ENCODE measurements at places on chromosomes 13 and 19.
A peak's percentile ranks its signal among the peaks of the same experiment; 100 is the strongest.

- no peak for DNase-seq
Observed at GRCh38 chr13:96294930-96295881, 205.3 kb downstream of the HS6ST3 start.

DNA sequence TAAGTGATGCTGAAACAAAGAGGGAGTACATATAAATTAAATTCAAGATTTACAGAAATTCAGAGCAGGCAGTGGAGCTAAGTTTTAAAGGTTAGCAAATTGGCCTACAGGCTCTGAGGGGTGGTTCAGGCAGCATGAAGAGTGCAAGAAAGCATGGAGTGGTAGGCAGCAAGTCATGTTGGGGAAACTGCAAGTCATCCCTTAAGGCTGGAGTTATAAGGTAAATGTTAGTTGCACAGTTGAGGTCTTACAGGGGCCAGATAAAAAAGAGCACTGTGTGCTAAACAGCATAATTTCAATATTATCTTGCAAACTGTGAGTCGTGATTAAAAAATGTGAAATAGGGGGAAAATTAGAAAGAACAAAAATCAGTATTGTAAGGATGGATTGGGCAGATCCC is 106.2 kb downstream of the VWA8 start:
- no peak for DNase-seq

DNA sequence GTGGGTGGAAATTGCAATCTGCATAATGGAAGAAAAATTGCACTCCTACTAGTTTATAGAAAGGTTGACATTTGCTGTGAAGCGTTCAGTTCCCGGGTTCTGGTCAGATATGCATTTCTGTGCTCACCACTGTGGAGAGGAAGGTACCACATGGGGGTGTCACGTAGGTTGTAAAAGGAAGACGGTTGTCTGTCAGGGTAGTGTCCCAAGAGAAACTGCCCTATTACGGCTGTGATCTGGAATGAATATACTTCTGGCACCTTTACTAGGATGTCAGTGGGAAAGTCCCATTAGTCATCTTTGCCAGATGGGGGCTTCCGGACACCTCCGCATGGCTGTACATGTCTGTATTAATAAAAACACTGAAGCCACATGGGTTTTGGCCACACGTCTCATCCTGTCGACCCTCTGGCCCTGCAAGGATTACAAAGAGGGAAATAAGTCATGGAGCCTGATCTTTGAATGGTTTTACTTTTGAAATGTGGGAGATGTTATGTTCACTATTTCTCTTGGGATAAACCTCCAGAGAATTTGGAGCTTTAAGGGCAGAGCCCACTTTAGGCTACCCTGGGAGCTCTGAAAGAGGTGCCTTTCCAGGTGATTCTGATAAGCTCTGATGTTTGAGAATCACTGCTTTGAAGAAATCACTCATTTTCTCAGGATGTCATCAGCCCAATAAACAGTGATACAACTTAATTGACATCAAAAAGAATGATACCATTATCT is 133.9 kb downstream of the AKAP11 start:
- no peak for DNase-seq

DNA sequence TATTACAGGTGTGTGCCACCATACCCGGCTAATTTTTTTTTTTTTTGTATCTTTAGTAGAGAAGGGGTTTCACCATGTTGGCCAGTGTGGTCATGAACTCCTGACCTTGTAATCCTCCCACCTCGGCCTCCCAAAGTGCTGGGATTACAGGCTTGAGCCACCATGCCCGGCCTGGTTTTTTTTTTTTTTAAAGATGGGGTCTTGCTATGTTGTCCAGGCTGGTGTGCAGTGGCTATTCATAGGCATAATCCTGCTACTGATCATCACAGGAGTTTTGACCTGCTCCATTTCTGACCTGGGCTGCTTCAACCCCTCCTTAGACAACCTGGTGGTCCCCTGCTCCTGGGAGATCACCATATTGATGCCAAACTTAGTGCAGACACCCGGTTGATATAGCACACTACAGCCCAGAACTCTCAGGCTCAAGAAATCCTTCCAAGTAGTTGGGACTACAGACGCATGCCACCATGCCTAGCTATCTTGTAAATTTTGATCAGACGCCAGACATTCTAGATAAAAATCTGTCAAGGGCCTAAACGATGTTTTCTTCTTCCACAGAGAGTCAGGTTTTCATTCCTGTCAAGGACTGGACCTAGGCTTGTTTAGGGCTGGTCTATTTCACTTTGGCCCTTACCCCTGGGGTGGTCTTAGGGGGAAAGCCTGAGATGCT is 9.5 kb downstream of the PLAUR start:
- DNase-seq: no peak

DNA sequence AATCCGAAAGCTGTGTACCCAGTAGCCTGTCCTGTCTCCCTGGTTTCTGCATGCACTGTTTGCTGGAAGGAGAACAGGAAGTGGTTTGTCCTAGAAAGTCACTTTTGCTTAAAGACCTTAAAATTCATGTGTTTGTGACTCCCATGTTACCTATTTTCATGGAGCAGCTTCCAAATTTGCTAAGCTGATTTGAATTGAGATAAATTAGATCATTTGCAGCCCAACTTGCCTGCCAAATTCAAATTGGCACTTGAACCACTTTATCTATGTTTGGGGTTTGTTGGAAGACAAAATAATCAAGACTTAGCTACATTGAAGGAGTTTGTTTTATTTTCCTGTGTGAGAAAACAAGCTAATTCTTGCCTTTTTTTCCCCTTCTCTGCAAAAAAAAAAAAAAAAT is 532.5 kb downstream of the DIAPH3 start:
- DNase-seq: no peak

DNA sequence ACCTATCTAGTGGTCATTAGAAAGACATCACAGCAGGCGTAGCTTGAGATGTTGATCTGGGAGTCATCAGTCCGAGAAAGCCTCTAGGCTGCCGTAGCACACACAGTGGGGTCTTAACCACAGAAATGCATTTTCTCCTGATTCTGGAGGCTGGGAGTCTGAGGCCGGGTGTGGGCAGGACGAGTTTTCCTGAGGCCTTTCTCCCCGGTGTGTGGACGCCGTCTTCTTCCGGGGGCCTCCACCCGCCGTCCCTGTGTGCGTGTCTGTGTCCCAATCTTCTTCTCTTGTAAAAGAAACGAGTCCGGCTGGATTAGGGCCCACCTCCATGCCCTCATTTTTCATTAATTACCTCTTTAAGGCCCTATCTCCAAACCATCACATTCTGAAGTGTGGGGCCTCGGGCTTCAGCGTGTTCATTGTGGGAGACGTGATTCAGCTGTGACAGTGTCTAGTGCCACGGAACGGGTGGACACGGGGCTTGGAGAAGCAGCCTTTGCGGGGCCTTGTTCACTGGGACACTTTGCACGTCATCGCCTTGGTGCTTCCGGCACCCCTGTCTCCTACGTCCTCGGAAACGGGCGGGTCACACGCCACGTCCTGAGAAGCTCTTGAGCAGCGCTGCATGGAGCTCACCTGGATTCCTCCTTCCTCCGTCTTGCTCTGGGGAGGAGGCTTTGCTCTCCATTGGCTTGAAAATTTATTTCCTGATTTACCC is 208.9 kb upstream of the SOX1 start:
- no peak for DNase-seq

GRCh38 chr19:15629003-15629880 is 11.5 kb upstream of the CYP4F3 start:
- DNase-seq: peak; percentile 3

GRCh38 chr13:48224701-48225100 is 8.3 kb upstream of the ITM2B start:
- DNase-seq: no peak

GRCh38 chr19:4208385-4209094 is 20.8 kb upstream of the EBI3 start:
- no peak for DNase-seq

GRCh38 chr13:40189898-40190630 is 476.4 kb downstream of the FOXO1 start:
- no peak for DNase-seq

- no peak for DNase-seq
Observed at GRCh38 chr13:77811381-77811780, 107.2 kb downstream of the EDNRB start.

Data from GM04504 (cell line).